ENCODE measurements at places on chromosomes 1 and 21.

GRCh38 chr1:18991585-18991984 lies 35.1 kb upstream of the IFFO2 start:
- DNase-seq: no peak

DNA sequence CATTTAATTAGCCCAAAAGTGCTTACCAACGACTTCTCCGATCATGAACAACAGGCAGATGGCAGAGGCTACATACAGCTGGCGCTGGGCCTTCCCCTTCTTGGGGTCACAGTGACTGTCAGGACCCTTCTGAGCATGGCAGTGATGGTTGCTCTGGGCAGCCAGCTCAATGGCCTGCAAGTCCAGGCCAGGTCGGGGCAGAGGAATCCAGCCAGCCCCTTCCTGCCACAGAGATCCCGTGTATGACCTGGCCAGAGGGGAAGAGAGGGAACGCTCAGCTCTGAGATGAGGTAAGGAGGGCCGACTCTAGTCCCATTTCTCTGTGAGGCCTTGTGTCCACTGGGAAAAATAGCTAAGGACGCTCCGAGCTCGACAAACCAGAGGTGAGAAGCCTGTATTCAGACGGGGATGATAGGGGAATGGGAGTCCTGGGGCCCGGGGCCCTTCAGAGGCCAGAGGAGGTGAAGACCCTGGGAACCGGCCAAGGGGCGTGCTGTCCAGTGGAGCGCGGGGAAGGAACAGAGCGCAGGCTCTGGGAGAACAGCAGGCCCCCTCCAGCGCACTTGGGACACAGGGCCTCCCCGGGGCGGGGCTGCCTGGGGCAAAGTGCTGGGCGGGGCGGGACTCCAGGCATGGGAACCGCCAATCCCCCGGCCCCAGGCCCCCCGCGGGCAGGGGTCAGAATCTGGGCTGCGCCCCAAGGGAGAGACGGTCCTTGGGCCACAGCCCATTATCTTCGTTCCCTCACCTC lies 772 bp downstream of the SLC30A2 start:
- no peak for DNase-seq

DNA sequence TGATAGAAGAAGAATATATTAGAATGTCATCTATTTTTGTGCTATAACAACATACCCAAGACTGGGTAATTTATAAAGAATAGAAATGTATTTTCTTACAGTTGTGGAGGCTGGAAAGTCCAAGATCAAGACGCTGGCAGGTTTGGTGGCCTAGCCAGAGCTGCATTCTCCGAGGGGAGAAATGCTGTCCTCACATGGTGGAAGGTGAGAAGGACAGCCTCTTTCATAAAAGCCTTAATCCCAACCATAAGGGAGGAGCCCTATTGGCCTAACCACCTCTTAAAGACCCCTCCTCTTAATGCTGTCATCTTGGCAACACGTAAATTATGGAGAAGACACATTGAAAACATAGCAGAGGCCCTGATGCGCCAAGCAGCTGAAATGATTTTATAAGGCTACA lies 60.1 kb upstream of the KAZN start:
- DNase-seq: no peak

DNA sequence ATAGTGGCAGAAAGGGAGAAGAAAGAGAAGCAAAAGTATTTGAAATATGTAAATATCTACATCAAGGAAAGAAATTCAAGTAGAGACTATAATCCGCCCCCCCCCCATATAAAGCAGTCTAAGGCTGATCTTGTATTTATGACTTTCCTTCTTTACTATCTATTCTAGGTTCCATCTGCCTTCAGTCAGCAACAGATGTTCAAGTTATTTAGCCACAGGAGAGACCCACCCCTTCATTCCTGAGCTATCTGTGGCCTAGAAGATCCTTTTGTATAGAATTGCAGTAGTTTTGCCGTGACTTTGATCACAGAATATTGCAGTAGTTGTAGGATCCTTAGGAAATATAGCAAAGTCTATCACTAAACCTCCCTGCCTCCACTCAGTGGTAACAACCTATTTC lies 10.7 kb upstream of the BSDC1 start:
- no peak for DNase-seq
